ENCODE measurements at places on chromosomes 3 and 15.

- DNase-seq, result no peak
Observed at GRCh38 chr15:70193734-70194133, 96.0 kb upstream of the TLE3 start.

GRCh38 chr3:100681496-100681895, 27.8 kb upstream of the TFG start:
- no peak for DNase-seq

DNA sequence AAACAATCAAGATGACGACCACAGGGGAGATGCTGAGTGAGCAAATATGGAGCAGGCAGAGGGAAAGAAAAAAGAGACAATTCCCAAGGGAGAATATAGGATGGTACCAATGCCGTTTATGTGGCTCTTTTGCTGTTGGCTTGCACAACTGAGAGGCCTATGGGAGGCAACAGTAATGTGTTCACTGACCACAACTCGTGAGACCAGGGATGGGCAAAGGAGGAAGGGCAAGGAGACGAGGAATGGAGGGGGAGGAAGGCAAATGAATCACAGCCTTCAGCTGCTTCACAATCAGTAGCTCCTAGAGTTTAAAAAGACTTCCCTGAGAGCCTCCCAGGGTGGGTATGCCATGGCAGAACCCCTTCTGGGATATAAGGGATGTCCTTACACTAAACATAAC, 131.5 kb downstream of the SLC9A9 start:
- DNase-seq, result no peak

DNA sequence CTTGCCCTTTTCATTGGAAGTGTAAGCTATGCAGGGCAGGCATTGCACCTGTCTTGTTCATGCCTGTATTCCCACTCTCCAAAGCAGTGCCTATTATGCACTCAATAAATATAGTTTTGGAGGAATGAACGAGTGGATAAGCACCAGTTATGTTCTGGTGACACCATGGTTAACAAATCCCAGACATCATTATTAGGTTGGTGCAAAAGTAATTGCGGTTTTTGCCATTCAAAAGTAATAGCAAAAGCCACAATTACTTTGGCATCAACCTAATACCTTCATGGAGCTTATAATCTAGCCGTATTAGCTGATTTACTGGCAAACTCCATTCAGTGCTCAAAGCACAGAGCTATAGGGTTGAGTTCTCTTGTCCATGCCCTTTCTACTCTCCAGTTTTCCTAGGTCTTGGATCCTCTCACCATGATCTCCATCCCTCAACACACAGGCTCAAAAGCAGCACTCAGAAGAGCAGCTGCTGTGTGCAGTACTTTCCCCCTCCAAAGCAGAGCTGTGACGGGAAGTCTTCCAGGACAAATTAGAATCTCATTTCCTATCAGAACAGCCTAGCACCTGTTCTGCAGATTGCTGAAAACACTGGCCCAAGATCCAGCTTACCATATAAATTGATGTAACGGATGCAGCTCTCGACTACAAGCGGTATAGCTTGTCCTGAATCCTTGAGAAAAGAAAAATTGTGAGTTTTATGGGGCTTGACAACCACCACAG, 63.2 kb upstream of the RAD18 start:
- no peak for DNase-seq

GRCh38 chr15:89948796-89949195, 36.0 kb upstream of the ARPIN start:
- no peak for DNase-seq

- DNase-seq, result no peak
Observed at GRCh38 chr3:63975723-63976122, 47.6 kb downstream of the PSMD6 start.

DNA sequence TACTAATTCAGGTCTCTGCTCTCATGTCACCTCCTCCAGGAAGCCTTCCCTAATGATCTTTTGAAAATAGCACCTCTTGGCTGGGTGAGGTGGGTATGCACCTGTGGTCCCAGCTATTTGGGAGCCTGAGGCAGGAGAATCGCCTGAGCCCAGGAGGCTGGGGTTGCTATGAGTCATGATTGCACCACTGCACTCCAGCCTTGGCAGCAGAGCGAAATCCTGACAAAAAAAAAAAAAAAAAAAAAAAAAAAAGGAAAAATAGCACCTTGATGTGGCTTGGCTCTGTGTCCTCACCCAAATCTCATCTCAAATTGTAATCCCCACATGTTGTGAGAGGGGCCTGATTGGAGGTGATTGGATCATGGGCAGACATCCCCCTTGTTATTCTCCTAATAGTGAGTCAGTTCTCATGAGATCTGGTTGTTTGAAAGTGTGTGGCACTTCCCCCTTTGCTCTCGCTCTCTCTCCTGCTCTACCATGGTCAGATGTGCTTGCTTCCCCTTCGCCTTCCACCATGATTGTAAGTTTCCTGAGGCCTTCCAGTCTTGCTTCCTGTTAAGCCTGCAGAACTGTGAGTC, 11.2 kb upstream of the RNU6-1 start:
- no peak for DNase-seq

GRCh38 chr3:146326875-146327543, 76.1 kb upstream of the PLSCR4 start:
- no peak for DNase-seq

DNA sequence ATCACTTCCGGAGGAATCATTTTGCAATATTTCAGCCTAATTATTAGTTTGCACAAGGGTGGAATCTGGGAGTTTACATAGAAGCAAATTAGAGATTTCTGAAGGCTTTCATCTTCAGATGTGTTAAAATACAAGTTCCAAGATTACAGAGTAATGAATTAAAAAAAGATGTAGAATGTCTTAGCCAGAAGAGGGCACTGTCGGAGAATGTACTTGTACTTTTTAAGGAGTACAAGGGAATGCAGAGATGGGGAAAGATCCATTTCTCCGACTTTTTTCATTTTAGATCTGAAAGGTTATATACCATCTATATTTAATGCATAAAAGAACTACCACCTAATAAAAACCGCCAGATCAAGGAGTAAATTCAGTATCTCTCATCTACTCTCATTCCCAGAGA, 43.1 kb upstream of the WDR5B start:
- no peak for DNase-seq

DNA sequence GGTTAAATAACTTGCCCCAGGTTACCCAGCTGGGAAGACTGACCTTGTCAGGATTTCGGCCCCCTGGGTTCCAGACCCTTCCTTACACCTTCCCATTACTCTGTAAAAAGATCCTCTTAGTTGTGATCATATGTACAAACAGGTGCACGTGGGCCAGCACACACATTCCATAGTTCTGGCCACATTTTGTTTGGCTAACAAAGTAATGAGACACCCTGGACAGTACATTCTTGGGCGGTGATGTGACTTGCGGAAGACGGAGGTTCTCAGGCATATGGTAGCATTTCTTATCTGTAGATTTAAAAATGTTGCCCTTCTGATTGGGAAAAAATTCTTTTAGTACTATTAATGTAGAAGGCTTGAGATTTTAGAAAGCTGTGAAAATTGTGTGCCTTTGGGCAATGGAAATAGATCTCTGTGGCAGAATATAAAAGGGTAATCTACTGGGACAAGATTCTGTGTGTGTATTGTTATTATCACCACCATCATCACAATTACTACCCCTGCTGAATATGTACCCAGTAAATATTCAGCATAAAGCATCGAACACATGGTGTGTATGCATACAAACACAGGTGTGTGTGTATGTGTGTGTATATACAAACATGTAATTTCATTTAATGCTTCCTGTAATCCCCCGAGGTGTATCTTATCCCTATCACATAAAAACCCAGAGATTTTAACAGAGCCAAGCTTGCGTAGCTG, 205.4 kb upstream of the UBE2E1 start:
- no peak for DNase-seq

- DNase-seq, result no peak
Observed at GRCh38 chr3:169660709-169661360, 2.7 kb downstream of the MECOM start.
